ENCODE measurements at places on chromosomes 5 and 9. TPM values are rescaled to one million over a fixed set of nuclear protein-coding genes. Genes with fewer than 3 reads are reported as not detected.
A peak's percentile ranks its signal among the peaks of the same experiment; 100 is the strongest.

The FREM1 gene
- 33.6 TPM for total RNA-seq

The CCL27 gene
- total RNA-seq = not detected

DNA sequence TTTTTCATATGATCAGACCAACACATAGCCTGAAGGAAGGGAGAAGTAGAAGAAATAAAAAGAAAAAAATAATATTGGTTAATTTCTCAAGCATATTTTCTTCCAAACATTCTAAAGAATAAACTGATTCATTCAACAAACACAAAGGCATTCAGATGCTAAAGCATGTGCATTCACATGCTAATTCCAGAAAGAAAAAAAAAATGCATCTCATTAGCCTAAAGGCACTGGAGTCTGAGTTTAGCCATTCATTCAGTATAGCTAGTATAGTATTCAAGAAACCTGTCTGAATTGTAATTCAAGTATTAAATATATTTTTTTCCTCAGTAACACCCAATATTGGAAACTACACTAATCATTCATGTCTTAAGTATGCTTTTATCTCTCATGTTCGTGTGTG lies 61.0 kb upstream of the FER start:
- no peak for DNase-seq
- no peaks in the 10 kb centered on the region for H3K36me3 ChIP-seq
- no peak overlapping the region for H3K27ac ChIP-seq
- no peaks in the 10 kb centered on the region for H3K27me3 ChIP-seq
- H3K4me1 ChIP-seq = peaks cover 14% of the 10 kb centered on the region
- no peak overlapping the region for H3K4me3 ChIP-seq

- peak; percentile 4 for DNase-seq
- H3K27ac ChIP-seq = no peak overlapping the region
- H3K36me3 ChIP-seq = no peaks in the 10 kb centered on the region
- H3K27me3 ChIP-seq = no peaks in the 10 kb centered on the region
Measured at GRCh38 chr9:7844242-7844641, 44.7 kb upstream of the DMAC1 start.

GRCh38 chr5:58185801-58186200 lies 274.1 kb downstream of the PLK2 start:
- H3K27me3 ChIP-seq = no peaks in the 10 kb centered on the region
- H3K4me1 ChIP-seq = no peaks in the 10 kb centered on the region
- no peak overlapping the region for H3K27ac ChIP-seq
- no peak for DNase-seq
- H3K36me3 ChIP-seq = no peaks in the 10 kb centered on the region

The PRLR gene
- 22.2 TPM for total RNA-seq
